ENCODE measurements at places on chromosomes 4 and X. TPM values are rescaled to one million over a fixed set of nuclear protein-coding genes. Genes with fewer than 3 reads are reported as not detected.

The PF4V1 gene
- total RNA-seq = not detected

The AR gene
- 12.7 TPM for total RNA-seq

The ARR3 gene
- not detected for total RNA-seq

The SH3D19 gene
- 142 TPM for total RNA-seq

The KIAA1210 gene
- total RNA-seq = 0.08 TPM
